ENCODE measurements at places on chromosomes 1 and 21. TPM values are rescaled to one million over a fixed set of nuclear protein-coding genes. Genes with fewer than 3 reads are reported as not detected.

The DCDC2B gene
- total RNA-seq = not detected

DNA sequence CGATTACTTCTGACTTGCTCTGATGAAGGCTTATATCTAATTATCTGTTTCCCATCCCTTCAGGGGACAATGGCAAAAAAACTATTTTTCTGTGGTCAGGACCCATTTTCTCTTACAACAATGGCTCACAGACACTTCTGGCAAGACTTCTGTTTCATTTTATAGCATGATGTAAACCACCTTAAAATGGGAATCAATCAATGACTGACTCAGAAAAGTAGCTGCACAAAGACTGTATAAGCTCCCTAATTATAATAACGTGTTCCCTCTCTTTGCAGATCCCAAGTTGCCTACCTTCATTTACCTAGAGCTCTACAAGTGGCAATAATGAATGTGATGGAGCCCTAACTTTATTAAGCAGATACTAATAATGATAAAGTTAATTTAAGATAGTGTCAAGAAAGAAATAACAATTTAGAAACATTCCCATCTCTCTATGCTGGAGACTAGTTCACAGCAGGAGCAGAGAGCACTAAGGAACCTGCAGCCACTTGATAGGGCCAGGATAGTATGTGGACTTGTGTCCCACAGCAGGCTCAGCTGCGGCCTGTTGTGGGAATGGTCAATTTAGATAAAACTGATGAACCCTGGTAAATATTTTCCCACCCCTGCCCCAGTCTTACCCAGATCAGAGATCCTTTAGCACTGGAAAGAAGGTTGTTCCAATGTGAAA, 538 bp downstream of the GBP2 start:
- DNase-seq = no peak

DNA sequence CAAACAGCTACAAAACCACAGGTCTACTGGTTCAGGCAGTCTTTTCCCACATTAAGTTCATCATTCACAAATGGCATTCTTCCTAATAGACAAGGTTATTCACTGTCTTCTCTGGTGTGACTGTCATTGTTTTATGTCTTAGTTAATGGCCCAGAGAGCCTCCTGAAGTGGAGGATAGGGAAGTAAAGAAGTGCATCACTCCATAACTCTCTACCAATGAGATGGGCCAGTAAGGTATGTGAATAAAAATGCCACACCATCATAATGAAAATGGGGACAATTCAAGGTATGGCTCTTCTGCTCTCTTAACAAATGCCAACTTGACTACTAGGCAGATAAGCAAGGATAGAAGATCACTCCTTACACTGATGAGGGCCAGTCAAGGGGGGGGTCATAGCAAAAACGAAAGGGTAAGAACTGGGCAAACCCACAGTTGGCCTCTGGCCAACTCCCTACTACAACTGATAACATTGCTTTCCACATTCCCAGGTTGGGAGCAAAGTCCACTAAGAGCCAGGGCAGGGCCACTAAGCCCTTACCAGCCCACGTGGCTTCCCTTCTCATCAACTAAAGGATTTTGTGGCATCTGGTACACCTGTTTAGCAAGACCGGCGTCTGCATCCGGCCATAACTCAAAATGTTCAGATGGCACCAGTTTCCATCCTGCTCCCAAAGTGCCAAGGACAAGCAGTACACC, 10.0 kb downstream of the PABPC4 start:
- no peak for DNase-seq

The FAM78B gene
- total RNA-seq = 6.3 TPM

DNA sequence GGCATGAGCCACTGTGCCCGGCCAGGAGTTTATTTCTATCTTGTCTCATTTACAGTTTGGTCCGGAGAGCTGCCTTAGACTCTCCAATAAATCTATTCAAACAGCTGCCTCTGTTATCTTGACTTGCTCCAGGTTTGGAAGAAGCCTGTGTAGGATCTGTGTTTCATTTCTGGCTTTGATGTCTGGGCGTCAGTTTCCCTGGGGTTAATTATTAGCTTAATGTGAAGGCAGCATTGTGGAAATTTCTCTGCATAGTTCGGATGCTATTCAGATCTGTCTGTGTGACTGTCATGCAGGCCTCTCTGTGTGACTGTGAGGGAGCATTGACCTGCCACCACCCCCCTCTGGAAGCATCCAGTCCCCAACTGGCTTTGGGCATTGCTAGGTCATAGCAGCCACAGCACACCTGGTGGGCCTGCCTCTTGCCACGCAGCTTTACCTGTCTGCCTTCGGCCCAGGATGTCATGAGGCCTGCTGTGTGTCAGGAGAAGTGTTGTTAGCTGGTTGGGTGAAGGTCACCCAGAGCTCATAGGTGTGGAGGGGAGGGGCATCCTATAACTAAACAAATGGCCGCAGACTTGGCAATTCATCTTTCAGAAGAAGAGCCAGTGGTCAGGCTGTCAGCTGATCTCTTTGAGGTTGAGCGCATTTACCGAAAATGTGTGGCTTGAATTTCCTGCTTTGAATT, 9.8 kb downstream of the IFNGR2 start:
- no peak for DNase-seq

The ARHGEF16 gene
- 16.5 TPM for total RNA-seq

DNA sequence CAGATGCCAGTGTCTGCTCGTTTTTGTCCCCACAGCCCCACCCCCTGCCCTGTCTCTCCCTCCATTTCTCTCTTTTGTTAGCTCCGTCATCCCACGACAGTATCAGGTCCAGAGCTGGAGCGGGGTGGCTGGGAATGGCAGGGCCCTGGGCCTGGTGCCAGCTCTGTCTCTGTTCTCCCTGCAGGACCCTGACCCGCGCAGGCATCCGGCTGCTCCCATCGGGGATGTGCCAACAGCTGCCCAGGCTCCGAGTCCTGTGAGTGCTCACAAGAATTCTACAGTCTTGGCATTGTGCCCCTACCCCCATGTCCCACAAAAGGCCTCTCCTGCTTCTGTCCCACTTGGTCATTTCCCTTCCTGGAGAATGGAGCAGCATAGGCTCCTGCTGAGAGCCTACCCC, 37.4 kb downstream of the UBE2T start:
- DNase-seq = no peak

DNA sequence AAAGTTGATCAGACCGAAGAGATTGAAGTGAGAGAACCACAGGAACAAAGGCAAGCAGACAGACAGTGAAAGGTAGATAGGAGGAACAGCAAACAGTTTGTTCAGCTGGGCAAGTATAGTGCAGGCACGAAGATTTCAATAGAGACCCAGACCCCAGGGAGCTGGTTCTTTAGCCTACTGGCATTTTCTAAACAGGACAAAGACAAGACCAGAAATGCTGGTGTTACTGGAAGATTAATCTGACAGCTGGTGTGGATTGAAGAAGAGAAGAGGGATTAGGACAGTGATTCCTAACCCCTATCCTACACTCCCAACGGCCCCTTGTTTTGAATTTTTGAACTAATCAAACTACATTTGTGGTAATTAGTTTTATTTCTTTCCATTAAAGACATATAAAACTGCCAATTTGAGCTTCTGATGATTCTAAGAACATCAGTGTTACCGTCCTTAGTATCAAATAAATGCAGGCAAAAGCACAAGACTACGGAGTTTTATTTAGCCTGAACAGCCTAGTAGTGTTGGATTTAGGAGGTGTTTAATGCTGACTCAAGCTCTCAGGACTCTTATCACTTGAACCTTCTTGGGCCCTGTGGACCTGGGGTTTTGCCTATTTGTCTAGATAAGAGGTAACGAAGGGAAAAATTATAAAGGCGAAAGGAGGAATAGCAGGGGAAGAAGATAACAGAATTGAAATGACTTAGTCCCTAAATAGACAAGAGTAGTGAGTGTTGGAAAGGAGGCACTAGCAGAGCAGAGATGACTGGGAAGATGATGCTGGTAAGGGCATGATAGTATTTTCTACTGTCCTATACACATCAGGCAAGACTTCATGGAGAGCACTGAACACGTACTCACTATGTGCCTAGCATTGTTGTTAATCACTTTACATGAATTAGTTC, 2.0 kb downstream of the NPL start:
- DNase-seq = no peak

DNA sequence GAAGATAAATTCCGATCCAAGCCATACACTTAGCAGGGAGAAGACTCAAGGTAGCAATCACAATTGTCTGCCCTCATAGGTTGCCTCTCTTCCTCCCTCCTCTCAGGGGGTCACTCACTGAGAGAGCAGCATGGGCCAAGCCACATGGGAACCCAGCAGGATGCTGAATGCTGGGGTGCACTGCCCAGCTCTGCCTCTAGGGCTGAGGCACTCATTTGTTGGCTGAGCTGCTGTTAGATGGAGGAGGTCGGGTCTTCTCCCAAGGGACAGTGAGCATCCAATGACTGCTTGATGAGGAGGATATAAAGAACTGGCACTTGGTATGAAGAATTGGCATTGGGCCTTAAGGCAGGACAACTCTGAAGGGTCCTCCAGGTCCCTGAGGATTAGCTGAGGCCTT, 418.8 kb downstream of the SIPA1L2 start:
- DNase-seq = no peak
